ENCODE measurements at places on chromosomes 7 and 10.

DNA sequence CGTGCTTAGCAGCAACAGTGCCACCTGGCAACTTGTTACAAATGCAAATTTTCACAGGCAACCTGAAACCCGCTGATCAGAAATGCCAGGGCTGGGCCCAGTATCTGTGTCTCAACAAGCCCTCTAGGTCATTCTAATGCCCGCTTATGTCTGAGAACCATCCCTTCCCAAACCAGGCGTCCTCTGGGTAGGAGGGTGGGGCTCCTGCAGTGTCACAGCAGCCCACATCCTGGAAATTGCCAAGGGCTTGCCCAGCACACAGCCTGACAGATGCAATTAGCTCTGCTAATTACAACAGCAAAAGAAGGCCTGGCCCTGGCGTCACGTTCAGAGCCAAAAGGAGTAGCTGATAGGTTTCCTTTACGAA is 15.9 kb downstream of the ITPRIP start:
- no peak for DNase-seq

DNA sequence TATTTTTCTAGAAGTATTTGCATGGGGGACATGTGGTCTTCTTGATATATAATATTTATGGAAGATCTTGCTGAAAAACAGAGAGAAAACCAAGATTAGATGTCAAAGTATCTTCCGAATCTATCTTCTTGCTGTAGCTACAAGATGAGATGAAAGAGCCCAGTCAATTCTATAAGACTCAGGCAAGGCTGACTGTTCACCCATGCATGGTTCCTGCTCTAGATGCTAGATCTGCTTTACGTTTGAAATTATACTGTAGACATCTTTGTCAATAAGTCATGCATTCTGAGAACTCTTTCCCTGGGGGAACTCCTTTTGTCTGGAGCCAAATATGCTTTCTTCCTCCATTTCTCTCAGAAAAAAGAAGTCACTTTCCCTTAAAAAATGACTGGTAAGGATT is 1292.0 kb downstream of the XPNPEP1 start:
- no peak for DNase-seq

DNA sequence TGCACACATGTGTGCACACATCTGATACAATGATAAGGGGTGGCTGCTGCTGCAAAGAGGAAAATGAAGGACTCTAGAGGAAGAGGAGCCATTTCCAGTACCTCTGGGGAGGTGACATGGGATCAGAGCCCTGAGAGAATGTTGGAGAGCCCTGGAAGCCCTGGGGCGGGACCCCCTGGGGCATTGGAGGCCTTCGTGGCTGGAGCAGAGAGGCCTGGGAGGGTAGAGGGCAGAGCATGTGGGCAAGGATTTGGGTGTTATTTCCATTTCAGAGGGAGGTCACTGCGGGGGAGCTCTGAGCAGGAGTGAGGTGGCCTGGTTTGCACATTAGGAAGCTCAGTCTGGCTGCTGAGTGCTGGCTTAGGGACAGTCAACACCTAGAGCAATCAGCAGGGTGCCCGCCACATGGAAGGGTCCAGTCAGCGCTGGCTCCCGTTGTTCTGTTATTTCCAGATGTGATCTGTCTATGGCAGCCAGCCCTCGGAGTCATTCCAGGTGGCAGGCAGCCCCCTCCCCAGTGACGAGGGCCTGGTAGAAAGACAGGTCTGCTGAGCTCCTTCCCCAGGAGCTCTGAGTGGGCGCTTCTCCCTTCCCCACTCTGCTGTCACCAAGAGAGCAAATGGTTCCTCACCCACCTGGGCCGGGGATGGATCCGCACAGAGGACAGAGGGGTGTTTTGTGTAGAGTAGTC is 24.1 kb upstream of the BTBD16 start:
- no peak for DNase-seq

- DNase-seq: no peak
Measured at GRCh38 chr7:115822380-115822779, 208.2 kb downstream of the TFEC start.

DNA sequence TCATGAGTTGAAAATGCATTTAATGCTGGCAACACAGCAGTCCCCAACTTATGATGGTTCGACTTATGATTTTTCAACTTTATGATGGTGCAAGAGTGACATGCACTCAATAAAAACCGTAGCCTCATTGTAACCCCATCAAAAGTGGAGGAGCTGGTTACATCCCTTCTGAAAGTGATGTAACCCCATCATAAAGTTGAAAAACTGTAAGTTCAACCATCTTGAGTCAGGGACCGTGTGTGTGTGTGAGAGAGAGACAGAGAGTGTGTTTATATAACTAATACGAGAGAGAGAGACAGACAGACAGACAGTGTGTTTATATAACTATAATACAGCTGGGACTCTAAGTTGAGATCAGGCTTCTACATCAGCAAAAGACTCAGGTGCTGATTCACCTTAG is 21.0 kb downstream of the ANXA11 start:
- DNase-seq: no peak

DNA sequence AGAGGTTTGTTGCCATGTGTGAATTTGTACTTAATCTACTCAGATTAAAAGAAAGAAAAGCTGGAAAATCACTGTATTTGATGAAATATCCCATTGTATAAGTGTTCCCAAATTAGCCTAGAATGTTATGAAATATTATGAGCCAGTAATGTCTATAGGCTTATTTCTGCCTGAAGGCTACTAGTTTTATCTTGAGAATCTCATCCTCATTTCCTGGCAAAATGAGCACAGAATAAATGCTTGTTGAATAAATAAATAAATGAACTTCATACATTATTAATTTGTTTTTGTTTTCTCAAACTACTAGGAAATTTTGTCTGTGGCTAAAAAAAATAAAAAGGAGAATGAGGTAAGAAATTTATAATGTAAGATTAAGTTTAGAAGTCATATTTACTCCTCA is 25.5 kb downstream of the HELLS start:
- DNase-seq: no peak

DNA sequence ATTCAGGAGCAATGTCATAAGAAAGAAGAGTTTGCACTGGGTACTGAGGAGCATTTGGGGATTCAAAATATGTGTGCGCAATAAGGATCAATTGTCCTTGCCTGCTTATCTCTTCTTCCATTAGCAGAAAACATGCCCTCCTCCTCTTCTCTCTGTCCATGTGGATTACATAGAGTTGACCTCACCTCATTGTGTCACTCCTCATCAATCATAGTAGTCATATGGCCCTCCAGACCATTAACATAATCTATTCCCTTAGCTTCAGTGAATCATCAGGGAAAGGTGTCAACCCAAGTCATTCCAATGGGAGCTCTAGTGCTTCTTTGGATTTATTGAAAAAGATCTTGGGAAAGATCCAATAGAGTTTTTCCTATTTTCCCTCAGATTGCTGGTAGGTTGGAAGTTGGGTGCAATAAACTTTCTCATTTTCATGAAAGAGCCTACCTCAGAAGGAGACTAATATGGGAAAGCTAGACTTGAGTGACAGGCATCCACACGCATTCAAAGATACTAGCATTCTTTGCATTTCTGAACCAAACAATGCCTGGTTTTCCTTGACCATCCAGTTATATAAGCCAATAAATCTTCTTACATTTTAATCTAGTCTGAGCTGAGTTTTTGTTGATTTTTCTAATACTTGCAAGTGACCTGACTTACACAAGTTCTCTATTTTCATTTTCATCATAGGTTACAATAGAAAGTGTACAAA is 71.5 kb upstream of the FAM13C start:
- no peak for DNase-seq

GRCh38 chr7:378041-378420 is 88.1 kb downstream of the FOXL3 start:
- DNase-seq: no peak

DNA sequence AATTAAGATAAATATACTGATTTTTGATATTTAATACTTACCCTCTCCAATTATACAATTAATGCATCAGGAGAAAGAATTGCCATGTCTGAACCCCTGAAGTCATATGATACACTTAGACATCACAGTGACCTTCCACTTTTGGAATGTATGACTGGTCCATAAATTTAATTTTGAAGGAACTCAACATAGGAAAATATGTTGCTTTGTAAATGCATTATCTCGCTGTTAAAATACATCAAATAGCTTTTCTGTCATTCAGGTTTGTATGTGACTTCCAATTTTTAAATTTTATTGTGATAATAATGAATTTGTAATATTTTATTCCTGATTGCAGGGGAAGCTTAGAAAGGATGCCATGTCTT is 631.9 kb upstream of the ANKRD30A start:
- DNase-seq: no peak

DNA sequence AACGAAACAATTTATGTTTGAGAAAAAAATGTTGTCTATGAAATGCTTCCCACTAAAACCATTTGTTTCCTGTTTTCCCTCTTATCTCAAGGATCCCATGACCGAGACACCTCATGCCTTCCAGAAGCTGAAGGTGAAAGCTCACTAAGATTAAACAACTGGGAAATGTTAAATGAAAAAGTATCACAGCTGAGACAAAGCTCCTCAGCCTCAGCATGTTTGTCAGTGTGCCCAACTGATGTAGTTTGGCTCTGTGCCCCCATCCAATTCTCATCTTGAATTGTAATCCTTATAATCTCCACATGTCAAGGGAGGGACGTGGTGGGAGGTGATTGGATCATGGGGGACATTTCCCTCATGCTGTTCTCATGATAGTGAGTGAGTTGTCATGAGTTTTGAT is 327.3 kb downstream of the HTR7 start:
- DNase-seq: no peak

GRCh38 chr10:88154596-88155250 is 291.3 kb downstream of the PTEN start:
- DNase-seq: no peak

DNA sequence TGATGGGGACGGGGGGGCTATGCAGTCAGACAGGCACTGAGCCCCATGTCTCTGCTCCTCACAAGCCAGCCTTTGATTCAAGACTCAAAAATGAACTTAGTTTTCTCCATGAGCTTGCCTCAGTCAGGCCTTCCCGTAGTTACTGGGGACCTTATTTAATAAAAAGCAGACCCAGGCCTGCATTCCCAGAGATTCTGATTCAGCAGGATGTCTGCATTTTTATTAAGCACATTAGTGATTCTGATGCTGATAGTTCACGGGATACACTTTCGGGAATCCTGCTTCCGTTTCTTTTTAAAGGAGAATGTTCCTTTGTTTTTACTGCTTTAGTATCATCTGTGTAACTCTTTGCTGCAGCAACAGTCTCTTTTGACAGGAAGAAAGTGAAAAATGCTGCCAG is 28.3 kb upstream of the PLPP4 start:
- no peak for DNase-seq

DNA sequence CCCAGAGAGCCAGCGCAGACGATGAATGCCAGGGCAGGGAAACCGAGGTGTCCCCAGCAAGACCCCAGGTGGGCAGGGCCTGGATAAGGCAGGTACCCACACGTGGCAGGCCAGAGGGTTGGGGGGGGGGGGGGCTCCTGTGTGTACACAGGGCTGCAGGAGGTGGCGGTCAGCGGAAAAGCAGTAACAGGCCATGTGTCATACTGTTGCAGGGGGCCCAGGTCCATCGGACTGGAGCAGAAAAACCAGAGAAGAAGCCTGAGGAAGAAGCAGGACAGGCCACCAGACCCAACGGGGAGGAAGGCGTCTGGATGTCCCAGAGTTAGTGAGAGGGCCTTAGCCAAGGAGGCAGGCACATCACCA is 116.3 kb downstream of the MAD1L1 start:
- DNase-seq: no peak

DNA sequence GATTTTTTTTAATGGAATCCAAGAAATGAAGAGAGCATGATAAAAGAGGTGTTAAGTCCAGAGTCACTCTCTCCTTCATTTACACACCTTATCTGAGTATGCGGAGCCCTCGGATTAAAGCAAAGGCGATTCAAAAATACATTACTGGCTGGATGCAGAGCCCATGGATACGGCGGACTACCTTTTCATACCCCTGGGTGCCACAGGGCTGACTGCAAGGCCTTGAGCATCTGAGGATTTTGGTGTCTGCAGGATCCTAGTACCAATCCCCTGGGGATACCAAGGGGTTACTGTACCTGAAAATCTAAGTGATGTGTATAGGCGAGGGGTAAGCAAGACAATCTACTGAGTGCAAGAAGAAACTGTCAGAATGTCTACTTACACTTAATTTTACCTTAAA is 20.5 kb downstream of the PIP4K2A start:
- no peak for DNase-seq

GRCh38 chr10:47264797-47265281 is 35.2 kb upstream of the GDF10 start:
- no peak for DNase-seq

DNA sequence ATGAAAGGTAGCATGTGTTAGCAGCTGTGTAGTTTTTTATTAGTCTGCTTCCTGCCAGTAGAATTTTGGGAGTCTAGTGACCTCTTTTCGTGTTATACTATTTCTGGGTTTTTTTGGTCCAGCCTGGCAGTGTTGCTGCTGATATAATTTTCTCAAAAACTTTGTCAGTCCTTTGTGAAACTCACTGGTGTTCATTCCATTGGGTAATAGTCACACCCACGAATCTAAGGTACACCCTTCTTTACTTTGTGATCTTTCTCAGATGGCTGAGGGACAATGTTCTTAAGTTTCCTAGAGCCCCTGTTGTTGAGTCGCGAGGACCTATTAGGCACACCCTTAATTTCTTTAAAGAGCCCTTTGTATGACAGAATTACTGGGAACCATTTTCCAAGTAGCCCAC is 52.3 kb downstream of the TPST1 start:
- no peak for DNase-seq

DNA sequence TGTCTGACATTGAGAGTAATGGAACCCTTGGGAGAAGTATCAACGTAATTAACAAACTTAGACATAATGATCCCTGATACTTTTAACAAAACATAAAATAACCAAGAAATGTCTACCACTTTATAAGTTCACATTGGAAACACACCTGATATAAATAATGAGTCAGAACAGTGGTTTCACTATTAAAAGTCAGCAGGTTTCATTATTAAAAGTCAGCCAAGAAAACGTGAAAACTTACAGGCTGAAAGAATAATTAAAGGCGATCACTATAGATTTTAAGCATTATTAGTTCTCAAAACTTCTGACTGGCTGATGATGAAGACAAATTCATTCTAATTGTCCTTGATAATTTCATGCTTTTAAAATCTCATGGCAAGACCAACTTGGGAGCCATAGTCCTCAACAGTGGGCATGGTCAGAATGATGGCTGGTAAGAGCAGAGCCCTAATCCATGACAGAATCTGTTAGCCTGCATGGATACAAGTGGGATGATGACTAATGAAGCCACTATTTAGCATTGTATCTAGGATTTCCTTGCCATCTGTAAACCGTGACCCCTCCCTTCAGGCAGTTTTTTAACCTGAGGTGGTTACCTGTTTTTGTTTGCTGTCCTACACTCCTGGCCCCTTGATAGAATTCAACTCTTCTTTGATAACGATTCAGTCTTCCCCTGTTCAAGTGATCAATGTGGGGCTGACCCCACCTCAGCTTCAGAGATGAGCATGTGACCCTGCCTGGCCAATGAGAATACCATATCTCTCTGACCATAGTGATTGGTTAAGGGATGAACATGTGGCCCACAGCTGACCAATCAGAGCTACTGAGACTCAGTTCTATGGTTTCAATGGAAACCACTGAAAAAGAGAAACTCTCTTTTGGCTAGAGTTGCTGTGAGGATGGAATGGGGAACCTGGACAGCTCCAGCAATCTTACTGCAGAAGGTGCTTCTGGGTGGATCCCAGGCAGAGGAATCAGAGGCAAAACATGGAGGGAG is 151.0 kb downstream of the PLPP4 start:
- DNase-seq: no peak
